H4 (cell line): ENCODE measurements at places on chromosomes 6 and 20. TPM values are rescaled to one million over a fixed set of nuclear protein-coding genes. Genes with fewer than 3 reads are reported as not detected.

DNA sequence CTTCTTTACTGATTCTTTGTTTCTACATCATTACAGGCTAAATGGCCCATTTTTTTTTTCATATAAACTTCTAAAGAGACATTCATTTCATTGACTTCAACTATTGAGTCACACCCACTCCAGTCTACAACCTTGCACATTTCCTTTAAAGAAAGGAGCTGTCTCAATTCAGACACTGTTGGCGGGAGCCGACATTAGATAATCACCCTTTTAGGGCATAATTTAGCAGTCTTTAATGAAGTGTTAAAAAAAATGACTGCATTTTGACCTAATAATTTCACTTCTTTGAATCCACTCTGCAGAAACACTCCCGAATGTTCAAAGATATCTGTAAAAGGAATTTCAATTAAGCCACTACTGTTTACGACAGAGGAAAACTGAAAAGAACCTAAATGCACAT lies 1.5 kb downstream of the EPM2A start:
- DNase-seq, result no peak

GRCh38 chr20:4153251-4153650 lies 137.9 kb upstream of the RNF24 start:
- DNase-seq, result peak; percentile 43

- DNase-seq, result no peak
Observed at GRCh38 chr6:10404799-10405512, 9.9 kb downstream of the TFAP2A start.

GRCh38 chr6:105667056-105667455 lies 264.2 kb upstream of the PREP start:
- DNase-seq, result no peak

The OR2H1 gene
- not detected in 2 replicates for total RNA-seq

The RAET1L gene
- total RNA-seq, result 0.14 TPM in 1 of 2 replicates, not detected in the other
